ENCODE measurements at places on chromosomes 1 and 21.

GRCh38 chr1:1157426-1157913 is 16.2 kb upstream of the TTLL10 start:
- peak; percentile 85 for DNase-seq

- DNase-seq, result no peak
These were observed 28.3 kb downstream of the GPR157 start for GRCh38 chr1:9100471-9101043.

- no peak for DNase-seq
These were observed 73.8 kb downstream of the TUT4 start for GRCh38 chr1:52479076-52479475.

DNA sequence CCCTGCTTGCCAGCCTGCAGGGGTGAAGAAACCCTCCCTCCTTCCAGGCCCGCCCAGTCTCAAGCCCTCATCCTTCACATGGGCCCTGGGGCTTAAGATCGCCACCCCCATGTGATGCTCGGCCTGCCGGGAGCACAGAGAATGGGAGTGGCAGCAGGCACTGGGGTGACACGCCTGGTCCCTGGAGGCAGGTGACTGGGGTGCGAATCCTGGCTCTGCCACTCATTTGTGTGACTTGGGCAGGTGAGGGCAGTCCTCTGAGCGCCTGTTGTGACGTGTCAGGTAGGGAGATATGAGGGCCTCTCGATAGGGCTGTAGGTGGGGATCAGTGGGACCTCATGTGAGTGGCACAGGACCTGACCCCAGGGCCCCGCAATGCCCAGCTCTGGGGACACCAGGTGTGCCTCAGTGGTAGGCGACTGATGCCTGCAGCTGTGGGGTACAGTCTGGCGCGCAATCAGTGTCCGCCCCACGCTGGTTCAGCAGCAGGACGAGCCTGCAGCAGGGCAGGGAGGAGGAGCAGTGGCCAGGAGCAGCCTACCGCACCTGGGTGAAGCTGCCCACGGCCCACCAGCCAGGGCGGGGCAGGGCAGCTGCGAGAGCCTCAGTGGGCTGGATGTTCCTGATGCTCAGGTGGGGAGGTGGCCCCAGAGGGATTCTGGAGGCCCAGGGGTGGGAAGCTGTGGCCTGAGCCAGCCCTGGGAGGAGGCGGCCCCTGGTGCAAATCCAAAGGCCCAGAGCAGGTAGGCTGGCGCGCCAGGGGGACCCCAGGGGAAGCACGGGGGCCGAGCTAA is 6.2 kb downstream of the SH2D5 start:
- DNase-seq, result no peak

DNA sequence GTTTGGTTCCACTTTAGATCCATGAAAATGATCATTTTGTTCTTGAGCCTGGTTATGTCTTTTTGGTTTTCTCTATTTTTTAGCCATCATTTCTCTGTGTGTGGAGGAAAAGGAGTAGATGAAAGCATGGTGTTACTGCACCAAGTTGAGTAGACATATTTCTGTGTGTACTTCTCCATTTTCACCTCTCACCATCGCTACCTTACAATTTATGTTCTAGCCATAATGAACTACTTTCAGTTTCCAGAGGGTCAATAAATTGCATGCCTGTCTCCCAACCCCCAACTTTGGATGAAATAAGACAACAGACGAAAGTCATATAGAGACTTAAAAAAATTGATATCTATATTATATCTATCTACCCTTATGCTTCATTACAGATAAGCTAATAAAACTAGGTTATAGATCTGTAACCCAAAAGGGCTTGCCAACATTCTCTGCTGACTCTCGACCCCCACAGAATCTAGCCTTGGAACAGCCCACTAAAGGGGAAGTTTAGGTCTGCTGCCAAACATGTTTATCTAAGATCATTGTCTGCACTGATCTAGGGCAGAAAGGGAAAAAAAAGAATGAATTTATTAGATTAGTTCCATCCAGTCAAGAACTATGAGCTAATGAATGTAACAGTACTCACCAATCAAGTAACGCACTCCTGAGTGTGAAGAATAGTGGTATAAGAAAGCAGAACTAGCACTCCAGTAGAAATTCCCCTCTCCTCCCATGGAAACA is 7.5 kb upstream of the MAN1A2 start:
- no peak for DNase-seq

- DNase-seq, result no peak
These were observed 11.7 kb downstream of the LAX1 start for GRCh38 chr1:203776636-203777035.

DNA sequence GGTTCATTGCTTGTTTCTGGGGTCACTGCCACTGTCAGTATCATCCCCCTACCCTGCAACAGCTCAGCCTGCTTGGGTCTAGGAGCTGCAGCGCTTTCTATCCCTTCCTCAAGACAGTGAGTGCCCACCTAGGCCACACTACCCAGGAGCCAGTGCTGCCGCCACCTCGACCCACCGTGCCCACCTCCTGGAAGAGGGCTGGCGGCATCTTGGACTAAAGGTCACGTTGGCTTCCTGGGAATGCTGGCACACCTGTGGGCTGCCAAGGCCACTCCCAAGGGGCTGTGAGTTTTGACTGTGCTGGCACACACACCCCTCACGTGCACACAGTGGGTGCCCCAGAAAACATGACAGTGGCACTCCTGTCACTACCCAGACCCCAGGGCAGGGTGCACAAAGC is 22.1 kb downstream of the CRYAA start:
- DNase-seq, result no peak

DNA sequence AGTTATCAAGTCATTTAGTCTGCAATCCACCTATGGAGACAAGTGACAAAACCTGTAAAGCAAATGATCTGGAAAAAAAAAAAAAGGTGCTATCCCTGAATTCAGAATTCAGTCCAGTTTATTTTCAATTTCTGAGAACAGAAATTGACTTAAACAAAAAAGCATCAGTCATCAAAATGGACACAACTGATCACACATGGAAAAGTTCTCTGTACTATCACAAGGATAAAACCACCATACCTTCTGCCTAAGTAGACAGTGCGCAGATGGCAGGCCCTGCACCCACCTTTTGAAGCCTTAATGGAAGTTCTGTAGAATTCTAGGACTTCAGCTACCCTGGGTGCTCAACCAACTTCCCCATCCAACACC is 3.5 kb downstream of the PABPC4 start:
- DNase-seq, result no peak

DNA sequence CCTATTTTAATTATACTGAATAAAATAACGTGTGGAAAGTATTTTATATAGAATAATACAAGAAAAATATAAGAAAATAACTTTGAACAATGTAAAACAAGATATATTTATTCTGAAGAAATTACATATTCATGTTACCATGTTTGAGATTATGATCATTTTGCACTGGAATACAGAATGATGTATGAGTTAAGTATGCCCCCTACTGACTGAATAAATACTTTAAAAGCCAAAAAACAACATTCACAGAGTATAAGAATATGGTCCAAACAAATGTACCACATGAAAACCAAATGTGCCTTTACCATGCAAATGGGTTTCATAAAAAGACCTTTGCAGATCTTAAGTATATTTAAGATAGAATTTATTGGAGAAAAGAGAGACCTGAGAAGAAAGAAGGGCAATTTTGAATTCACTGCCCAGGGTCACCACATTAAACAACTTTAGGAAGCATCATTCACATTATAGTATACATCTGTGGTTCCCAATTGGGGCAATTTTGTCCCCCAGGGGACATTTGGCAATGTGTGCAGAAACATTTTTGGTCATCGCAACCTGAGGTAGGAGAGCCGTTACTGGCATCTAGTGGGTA is 136.6 kb upstream of the GFI1 start:
- no peak for DNase-seq

GRCh38 chr1:17744666-17745478 is 10.3 kb upstream of the ACTL8 start:
- DNase-seq, result no peak
